Femur (tissue), 1 donor: ENCODE measurements at places on chromosomes 11 and 22.

DNA sequence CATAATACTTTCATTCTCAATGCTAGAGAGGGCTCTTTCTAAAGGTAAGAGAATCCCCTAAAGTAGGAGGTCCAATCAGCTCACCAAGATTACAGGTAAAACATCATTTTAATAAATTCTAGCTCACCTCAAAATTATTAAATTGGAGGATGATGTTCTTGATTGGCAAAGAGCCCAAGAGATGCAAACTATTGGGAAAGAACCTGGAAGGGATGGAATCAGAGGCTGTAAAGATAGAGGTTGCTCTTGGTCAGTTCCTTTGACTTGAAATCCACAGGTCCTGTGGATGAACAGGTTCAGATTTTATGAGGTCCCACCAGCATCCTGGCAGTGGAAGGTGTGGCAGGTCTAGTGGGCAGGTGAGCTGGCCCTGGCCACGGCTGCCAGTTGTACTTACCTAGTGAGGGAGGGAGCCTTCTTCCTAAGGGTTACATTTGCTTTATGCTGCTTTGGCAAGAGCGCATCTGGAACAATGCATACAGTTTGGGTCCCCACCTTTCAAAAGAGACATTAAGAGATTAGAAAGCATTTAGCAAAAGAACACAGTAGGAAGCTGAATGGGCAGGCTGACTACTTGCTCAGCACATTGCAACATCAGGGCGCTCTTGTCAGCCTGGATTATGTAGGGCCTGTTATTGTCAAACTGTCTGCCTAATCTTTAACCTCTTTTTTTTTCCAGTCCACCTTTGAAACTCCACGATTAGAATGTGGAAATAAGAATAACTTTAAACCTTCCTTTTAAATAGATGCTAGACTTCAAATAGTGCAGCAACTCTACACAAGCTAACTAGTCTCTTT lies 97.0 kb downstream of the RDX start:
- DNase-seq: no peak

GRCh38 chr22:33743756-33744155 lies 176.5 kb downstream of the LARGE1 start:
- no peak for DNase-seq

GRCh38 chr22:20464096-20464614 lies 26.5 kb upstream of the SCARF2 start:
- no peak for DNase-seq

- peak; percentile 19 for DNase-seq
These were observed 511 bp downstream of the RAC2 start for GRCh38 chr22:37243402-37244113.

- DNase-seq: no peak
These were observed 32.2 kb upstream of the ARFGAP3 start for GRCh38 chr22:42889304-42889703.

- DNase-seq: no peak
These were observed 16.1 kb downstream of the RPL3 start for GRCh38 chr22:39303358-39303757.

- peak; percentile 83 for DNase-seq
These were observed 6.0 kb upstream of the CDKN1C start for GRCh38 chr11:2891326-2892214.
